ENCODE measurements at places on chromosomes 6 and 20.

- no peaks in the 10 kb centered on the region for H3K27me3 ChIP-seq
- H3K36me3 ChIP-seq = no peaks in the 10 kb centered on the region
- peak within 1 kb of the TSS; percentile 75 for H3K27ac ChIP-seq
- H3K4me1 ChIP-seq = peaks cover 34% of the 10 kb centered on the region
These were observed at the start of gene ARHGAP18 for GRCh38 chr6:129709769-129710449. Gene ARHGAP18 (minus strand): TSS chr6:129710177. CDS start chr6:129710136, 41 bp downstream.

DNA sequence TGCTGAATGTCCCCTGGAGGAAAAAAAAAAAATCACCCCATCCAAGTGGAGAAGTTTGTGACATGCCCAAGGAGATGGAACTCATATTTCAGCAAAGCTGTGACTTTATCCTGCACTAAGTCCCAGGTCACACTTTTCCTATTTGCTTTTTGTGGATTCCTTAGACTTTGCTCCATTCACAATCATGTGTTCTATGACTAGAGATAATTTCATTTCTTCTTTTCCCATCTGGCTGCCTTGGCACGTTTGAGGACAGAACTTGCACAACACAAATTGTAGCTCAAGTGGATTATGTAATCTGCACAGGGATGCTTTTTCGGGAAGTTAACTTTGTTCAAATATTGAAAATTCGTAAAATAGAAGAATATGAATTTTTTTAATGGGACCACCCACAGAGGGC lies 100.7 kb upstream of the PTPN1 start:
- H3K27me3 ChIP-seq = peaks cover 14% of the 10 kb centered on the region
- DNase-seq = no peak
- no peaks in the 10 kb centered on the region for H3K4me1 ChIP-seq
- H3K36me3 ChIP-seq = no peaks in the 10 kb centered on the region
- H3K27ac ChIP-seq = no peak overlapping the region

- no peak overlapping the region for H3K4me3 ChIP-seq
- H3K4me1 ChIP-seq = no peaks in the 10 kb centered on the region
- no peaks in the 10 kb centered on the region for H3K36me3 ChIP-seq
- peaks cover 3% of the 10 kb centered on the region for H3K27me3 ChIP-seq
These were observed 22.4 kb upstream of the ZFP64 start for GRCh38 chr20:52213995-52214394.

GRCh38 chr20:53592992-53593465 lies 610 bp downstream of the ZNF217 start:
- no peaks in the 10 kb centered on the region for H3K27me3 ChIP-seq
- H3K4me3 ChIP-seq = peak overlapping the region; percentile 80
- peak overlapping the region; percentile 98 for H3K27ac ChIP-seq

DNA sequence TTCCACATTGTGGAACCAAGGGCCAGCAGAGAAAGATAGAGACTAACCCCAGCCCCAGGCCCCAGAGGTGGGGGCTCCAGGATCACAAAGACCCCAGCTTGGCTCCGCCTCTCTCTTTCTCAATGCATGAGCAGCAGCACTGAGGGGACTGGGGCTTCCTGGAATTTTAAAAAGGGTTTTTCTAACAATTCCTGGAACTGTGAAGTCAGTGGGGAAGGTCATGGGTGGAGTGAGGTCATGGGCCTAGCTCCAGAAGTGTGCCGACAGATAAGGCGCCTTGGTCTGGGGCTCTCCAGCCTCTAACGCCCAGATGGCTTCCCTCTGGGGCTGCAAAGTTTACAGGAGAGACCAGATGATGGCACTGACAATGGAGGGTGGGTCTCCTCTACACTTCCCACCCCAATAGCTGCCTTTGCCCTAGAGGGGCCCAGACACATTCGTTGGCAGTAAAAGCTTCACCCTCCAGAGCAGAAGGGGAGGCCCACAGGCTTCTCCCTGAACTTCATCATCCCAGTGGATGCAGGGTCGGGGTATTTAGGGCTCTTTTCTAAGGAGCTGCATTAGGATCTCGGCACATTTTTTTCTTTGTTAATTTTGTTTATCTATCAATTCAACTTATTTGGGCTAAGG lies 46.9 kb upstream of the CD93 start:
- H3K27ac ChIP-seq = peak overlapping the region; percentile 70
- H3K36me3 ChIP-seq = no peaks in the 10 kb centered on the region
- no peak overlapping the region for H3K4me3 ChIP-seq
- peaks cover 57% of the 10 kb centered on the region for H3K4me1 ChIP-seq

GRCh38 chr20:40866056-40866455 lies 162.6 kb upstream of the TOP1 start:
- no peak for DNase-seq
- no peak overlapping the region for H3K4me3 ChIP-seq
- no peaks in the 10 kb centered on the region for H3K4me1 ChIP-seq
- H3K27ac ChIP-seq = no peak overlapping the region
- H3K27me3 ChIP-seq = no peaks in the 10 kb centered on the region

GRCh38 chr6:106704327-106704726 lies 74.9 kb downstream of the QRSL1 start:
- H3K27ac ChIP-seq = no peak overlapping the region
- no peaks in the 10 kb centered on the region for H3K27me3 ChIP-seq
- H3K4me3 ChIP-seq = no peak overlapping the region
- no peaks in the 10 kb centered on the region for H3K36me3 ChIP-seq
- no peak for DNase-seq

DNA sequence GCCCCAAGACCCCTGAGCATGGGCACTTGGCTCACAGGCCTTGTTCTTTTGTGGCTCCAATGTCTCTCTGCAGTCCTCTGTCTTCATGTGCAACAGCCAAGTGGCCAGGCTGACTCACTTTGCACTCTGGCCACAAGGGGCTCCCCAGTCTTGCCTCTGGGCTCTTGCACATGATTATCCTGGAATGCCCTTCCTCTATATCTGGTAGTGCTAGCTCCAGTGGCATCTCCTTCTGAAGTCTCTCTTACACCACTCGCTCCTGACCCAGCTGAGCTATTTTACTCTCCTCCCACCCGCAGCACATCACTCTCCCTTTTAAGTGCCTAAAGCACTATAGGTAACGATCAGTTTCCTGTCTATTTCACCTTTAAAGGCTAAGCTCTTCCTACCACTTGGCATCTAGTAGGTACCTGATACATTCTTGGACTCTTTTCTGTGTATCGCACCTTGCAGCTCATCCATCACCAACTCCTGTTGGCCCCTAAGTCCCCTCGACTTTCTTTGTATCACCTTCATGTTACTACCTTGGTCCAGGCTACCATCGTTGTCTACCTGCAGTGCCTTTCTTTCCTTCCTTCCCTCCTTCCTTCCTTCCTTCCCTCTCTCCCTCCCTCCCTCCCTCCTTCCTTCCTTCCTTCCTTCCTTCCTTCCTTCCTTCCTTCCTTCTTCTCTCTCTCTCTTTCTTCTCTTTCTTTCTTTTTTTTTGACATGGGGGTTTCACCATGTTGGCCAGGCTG lies 211.9 kb upstream of the RNF24 start:
- peaks cover 5% of the 10 kb centered on the region for H3K27me3 ChIP-seq
- H3K27ac ChIP-seq = no peak overlapping the region
- DNase-seq = peak; percentile 24

DNA sequence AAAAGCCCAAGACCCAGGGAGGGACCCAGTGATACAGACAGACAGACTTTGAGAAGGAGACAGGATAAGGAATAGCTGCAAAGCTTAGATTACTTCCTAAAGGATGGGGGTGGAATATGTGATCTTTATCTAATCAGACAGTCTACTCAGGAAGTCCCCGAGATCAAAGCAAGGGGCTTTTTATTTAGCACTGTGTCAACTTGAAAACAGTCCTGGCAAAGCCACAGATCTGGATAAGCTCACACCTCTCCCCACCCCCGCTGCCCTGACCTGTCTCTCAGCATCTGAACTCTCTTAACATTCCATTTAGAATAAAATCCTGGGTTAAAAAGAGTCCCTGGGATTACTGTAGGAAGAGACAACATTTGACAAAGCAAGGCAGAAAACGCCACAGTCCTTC lies 101.5 kb downstream of the ISM1 start:
- no peak overlapping the region for H3K4me3 ChIP-seq
- peaks cover 24% of the 10 kb centered on the region for H3K4me1 ChIP-seq
- no peaks in the 10 kb centered on the region for H3K27me3 ChIP-seq
- H3K36me3 ChIP-seq = no peaks in the 10 kb centered on the region

- H3K27me3 ChIP-seq = no peaks in the 10 kb centered on the region
- H3K4me1 ChIP-seq = no peaks in the 10 kb centered on the region
- no peaks in the 10 kb centered on the region for H3K36me3 ChIP-seq
- no peak for DNase-seq
- H3K4me3 ChIP-seq = no peak overlapping the region
These were observed 63.1 kb downstream of the GMPR start for GRCh38 chr6:16301511-16301910.

DNA sequence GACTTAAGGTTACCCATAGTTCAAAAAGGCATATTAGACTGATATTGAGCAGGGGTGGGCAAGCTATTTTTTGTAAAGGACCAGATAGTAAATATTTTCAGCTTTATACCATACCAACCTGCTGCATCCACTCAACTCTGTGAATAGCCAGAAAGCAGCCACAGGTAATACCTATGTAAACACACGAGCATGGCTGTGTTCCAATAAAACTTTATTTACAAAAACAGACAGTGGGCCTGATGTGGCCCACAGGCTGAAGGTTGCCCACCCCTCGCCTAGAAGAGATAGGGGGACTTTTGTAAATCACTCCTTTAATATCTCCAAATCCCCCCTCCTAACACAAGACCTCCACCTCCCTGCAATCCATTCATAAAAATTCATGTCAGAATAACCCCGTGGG lies 64.4 kb downstream of the PSMG4 start:
- no peak overlapping the region for H3K27ac ChIP-seq
- no peaks in the 10 kb centered on the region for H3K36me3 ChIP-seq
- no peak for DNase-seq
- H3K4me3 ChIP-seq = no peak overlapping the region

DNA sequence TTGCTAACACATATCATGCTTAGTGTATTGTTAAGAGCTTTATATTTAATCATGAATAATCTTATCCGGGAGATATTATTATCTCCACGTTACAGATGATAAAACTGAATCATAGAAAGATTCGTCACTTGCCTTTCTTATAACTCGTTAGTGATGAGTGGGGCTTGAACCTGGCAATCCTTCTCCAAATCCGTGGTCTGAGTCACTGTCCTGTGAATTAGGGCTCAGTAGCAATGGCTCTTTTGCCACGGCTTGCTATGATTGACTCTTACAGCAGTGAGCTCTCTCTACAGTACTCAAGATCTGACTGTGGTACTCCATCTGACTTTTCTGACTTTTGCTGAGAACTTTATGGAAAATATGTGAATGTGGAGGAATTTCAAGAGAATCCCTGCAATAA lies 246.9 kb downstream of the PACRG start:
- no peaks in the 10 kb centered on the region for H3K4me1 ChIP-seq
- H3K27ac ChIP-seq = no peak overlapping the region
- DNase-seq = no peak
- no peaks in the 10 kb centered on the region for H3K27me3 ChIP-seq

GRCh38 chr6:11854408-11855165 lies 76.0 kb upstream of the ADTRP start:
- no peaks in the 10 kb centered on the region for H3K27me3 ChIP-seq
- H3K36me3 ChIP-seq = no peaks in the 10 kb centered on the region
- no peaks in the 10 kb centered on the region for H3K4me1 ChIP-seq
- H3K27ac ChIP-seq = no peak overlapping the region
- no peak for DNase-seq

DNA sequence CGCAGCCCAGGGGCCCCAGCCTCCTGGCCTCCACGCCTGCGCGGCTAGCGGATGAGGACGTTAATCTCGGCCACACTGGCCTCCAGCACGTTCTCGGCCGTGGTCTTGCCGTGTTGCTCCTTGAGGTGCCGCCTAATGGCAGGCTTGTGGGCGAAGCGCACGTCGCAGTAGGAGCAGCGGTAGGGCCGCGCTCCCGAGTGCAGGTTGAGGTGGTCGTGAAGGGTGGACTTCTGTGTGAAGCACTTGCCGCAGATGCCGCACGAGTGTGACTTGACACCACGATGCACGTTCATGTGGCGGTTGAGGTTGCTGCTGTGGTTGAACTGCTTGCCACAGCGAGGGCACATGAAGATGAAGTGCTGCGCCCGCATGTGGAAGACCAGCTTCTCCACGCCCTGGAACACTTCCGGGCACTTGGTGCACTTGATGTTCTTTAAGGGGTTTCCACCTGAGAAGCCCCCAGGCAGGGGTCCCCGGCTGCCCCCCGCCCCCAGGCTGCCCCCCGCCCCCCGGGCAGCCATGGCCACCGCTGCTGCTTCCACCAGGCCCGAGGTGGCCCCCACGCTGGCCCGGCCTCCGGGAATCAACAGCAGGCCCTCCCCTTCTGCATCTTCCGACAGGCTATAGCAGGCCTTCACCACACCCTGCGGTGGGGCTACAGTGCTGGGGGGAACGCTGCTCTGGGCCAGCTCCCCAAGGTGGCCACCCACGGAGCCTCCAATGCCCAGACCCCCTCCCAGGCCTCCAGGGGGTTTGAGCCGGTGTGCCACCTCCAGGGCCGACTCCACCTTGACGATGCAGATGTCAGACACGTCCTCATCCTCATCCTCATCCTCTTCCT lies 1.8 kb downstream of the ZBTB12 start:
- H3K4me1 ChIP-seq = peaks cover 52% of the 10 kb centered on the region
- H3K36me3 ChIP-seq = peaks cover 27% of the 10 kb centered on the region
- peak overlapping the region; percentile 25 for H3K4me3 ChIP-seq
- H3K27me3 ChIP-seq = no peaks in the 10 kb centered on the region
- H3K27ac ChIP-seq = no peak overlapping the region

DNA sequence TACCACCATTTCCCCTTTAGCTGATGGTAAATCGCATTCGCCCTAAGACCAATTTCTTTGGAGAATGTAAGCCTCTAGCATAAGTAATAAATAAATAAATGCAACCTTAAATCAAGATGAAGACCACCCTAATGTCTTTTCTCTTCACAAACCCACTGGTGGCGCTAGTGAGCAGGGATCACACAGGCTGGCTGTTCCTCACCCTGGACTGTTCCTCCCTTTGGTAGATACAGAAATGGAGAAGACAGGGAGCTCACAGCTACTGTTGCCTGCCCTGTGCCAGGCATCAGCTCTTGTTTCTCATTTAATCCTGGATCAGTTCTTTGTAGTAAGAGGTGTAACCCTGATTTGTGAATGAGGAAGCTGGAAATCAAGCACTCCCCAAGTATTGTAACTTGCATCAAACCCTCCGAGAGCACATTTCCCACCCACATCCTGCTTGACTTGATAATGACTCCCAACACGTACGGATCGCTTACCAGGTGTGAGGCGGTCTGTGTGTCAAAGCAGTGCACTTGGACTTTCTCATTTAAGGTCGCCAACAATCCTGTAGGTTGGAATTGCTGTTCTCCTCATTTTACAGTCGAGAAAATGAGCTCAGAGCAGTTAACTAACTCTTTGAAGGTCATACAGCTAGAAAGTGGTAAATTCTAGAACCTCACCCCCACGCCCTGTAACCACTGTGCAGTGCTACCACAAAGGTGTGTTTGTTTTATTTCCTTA lies 236.1 kb downstream of the TSHZ2 start:
- H3K27me3 ChIP-seq = peaks cover 14% of the 10 kb centered on the region
- DNase-seq = peak; percentile 13

GRCh38 chr6:38975621-38976049 lies 72.9 kb upstream of the GLP1R start:
- no peaks in the 10 kb centered on the region for H3K4me1 ChIP-seq
- H3K4me3 ChIP-seq = no peak overlapping the region
- no peak overlapping the region for H3K27ac ChIP-seq
- peaks cover 17% of the 10 kb centered on the region for H3K27me3 ChIP-seq
- no peaks in the 10 kb centered on the region for H3K36me3 ChIP-seq
